Neuronal stem cell (in vitro differentiated cells): ENCODE measurements at places on chromosomes 5 and 9.
A peak's percentile ranks its signal among the peaks of the same experiment; 100 is the strongest.

DNA sequence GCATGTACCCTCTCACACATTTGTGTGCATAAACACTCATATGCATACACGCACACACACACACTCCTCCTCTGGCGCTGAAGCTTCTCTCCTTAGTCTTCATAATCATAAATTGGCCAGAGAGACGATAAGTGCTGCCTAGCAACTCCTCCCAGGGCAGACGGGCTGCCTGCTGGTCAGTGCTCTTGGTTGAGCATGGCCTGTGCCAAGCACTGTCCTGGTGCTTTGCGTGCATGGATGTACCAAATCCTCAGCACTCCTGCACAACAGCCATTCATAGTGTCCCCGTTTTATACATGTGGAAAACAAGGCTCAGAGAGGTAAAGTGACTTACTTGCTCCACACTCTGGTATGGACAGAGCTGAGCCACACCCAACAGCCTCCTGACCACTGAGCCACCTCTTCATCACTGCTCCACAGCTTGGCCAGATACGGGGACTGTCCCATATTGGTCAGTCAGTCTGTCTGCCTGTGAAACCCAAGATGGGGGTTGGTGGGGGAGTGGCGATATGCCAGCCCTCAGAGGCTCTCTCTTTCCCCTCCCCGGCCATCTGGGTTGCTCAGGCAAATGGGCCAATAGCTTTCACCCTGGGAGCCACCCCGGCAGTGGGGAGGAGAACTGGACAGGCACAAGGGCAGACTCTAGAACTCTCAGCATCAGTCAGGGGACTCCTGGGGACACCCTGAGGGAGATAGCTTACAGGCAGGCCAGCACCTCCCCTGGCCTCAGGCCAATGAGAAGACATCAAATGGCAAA is 64.3 kb upstream of the GARNL3 start:
- no peak for DNase-seq

DNA sequence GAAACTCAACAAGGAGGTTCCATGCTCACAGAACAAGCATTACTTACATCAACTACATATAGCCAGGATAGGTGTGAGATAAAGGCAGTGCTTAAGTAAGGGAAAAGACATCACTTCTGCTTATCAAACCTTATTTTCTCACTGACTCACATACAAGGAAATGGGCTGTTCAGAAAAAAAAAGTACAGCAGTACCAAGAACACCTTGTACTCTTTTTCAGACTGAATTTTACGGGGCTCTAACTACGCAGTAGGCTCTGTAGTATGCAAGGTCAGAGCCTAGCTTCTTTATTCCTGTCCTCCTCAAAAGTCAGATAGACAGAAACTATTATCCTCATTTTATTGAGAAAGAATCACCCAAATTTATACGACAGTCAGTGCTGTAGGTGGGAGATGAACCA is 5.8 kb downstream of the PSMB7 start:
- no peak for DNase-seq

DNA sequence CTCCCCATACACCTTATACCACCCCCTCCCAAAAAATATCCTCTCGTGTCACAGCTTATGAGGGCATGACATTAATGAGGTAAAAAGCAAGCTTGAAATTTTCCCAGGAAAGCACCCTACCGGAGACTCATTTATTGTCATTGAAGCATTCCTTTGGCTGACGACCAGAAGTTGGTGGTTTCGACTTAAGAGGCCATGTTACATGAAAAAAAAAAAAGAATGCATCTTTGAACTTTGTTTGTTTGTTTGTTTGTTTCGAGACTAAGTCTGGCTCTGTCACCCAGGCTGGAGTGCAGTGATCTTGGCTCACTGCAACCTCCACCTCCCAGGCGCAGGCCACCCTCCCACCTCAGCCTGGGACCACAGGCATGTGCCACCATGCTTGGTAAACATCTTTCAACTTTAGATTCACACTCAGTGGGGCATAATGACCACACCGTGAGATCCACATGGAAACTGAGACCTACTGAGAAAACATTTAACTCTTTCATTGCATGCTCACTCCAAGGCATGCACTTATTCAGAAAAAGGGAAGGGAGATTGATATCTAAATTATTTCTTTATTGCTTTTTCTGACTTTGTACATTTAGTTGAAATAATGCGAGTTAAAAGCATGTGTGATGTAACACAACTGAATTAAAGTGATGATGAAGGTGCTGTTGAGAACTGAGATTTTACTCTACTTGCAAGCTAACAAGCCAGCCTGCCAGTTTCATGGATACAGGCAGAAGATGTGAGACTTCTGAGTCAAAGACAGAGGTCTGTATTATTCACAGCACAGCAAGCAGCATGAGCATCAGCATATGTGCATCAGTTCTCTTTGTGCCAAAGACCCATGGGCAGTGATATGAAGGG is 5.1 kb upstream of the RAB14 start:
- no peak for DNase-seq

- DNase-seq, result no peak
Measured at GRCh38 chr5:3033033-3033755, 281.7 kb upstream of the IRX2 start.

- no peak for DNase-seq
Measured at GRCh38 chr9:125752070-125752628, 5.0 kb downstream of the PBX3 start.

DNA sequence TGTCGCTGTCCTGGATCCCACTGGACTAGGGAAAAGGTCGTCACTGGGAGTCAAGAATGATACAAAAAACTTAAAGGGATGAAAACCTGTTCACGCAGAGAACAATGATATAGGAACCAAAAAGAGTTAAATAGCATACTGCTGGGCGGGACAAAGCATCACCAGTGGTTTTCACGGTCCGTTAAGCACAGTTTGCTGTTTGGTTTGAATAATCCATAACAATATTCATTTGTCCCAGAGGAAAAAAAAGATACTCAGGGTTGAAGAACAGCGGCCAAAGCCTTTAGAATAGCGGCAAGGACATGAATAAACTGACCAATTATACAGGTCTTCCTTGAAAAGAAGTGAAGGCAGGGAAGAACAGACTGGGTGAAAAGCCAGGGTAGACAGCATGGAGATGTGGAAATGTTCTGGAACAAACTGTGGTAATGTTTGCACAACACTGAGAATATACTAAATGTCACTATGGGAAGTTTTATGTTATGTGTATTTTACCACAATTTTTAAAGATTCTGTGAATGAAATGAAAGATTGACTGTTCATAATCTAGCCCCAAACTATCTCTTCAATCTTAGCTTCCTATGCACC is 60.8 kb downstream of the MTMR12 start:
- DNase-seq, result no peak

DNA sequence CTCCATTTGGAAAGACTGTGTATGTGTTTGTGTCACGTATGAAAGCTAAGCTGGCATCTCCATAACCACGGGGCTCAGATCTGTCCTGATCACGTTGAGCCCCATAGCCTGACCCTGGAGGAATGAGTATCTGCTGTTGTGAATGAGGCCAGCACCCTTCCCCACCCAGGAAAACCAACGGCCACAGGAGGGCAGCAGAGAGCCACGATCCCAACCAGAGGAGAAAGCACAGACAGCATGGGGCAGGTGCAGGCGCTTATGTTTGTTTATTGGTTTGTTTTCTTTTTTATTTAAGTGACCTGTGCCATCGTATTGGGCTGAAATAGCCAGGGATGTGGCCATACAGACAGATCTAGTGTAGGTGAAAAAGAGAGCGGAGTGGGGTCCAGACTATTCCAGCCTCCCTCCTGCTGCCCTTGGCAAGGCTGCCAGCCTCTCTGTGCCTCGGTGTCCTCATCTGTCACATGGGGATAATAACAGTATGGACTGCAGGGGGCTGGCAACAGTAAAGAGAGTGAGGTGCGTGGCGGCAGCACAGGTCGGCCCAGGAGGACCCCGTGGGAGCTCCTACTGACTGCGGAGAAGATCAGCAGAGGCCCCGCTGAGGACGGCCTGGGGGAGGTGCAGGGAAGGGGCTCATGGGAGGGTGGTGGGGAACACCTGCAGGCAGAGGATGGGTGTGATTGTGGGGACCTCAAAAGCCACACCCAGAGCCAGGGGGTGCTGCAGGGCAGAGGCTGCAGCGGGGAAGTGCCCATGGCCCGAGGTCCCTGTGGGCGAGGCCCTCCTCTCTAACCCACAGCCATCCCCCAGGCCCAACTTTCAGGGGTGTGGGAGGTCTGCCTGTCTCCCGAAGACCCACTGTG is 12.1 kb downstream of the OR2V2 start:
- peak; percentile 82 for DNase-seq

DNA sequence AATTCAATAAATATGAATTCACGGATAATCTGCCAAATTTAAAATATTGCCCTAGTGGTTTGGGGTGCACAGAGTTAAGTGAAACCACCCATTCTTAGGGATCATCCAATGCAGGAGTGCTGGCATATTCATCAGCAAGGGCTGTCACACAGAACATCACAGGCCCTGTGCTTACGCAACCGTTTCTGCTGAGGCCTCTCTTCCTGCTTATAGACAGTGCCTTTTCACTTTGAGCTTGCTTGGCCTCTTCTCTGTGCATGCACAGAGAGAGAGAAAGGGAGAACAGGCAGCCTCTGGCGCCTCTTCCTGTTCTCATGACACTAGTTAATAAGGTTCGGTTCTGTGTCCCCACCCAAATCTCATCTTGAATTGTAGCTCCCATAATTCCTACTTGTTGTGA is 366.3 kb downstream of the ICE1 start:
- no peak for DNase-seq

GRCh38 chr9:132077881-132078698 is 1.6 kb downstream of the MED27 start:
- no peak for DNase-seq

GRCh38 chr5:55817030-55817429 is 34.1 kb upstream of the IL31RA start:
- DNase-seq, result no peak

- DNase-seq, result no peak
Measured at GRCh38 chr9:123867034-123867433, 62.9 kb downstream of the DENND1A start.

DNA sequence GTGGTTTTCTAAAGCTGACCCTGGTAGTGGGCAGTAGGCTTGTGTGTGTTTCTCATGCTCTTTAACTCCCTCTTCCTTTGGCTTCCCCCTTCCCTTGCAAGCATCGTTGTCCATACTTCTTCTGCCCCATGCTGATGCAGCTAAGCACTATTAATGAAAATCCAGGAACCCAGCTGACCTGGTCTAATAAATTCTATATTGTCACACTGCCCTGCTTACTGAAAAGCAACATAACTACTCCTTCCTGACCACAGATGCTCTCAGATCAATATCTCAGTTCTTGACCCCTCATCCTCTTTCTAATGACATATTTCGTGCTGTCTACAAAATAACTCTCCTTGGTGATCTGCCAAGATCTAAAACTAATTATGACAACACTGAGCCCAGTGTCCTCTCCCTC is 405.5 kb downstream of the EFNA5 start:
- no peak for DNase-seq

DNA sequence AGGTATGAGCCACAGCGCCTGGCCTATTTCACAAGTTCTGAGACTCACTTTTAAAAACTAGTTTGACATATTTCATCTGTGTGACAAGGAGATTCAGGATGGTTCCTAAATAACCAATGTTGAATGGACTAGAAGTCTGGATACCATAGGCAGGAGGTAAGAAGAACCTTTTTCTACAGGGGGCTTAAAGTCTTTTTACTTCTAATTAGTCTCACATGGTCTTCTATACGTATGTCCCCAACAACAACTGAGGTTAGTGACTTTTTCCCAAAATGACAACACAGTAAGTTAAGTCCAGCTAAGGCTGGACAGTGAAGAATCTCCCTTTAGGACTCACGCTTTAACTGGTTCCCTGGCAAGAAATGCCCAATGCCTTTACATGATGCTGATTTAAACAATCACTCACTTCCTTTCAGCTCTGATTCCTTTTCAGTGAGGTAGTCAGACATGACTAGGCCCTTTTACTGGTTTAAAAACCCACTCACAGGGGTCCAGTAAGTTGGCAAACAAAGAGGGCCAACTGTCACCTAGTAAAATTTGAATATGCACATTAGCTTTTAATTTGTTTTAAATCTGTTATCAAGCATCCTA is 12.1 kb upstream of the HAUS6 start:
- DNase-seq, result no peak

DNA sequence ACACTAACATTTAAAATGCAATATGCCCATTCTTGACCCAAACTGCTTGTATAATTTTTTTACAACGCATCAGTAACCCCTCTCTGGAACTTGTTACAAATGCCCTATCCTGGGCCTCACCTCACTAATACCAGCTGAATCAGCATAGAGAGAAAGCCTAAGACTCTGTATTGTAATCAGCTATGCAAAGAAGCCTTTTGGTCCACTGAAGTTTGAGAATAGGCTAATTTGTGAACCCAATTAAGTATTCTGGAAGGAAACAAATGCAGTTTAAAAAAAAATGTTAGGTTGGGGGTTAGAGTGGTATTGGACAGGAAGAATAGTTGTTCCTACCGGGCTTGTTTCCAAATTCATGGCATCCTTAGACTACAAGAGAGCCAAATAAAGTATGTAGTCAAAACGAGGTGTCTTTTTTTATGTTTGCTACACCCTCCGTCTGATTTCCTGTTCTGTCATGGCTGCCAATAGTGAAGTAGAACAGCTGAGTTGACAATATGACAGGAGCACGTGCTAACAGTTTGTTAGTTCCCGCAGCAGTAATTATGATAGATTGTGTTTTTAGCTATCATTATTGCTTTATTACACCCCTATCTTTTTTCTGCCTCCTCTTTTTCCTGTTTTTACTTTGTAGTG is 1048.7 kb upstream of the NUDT12 start:
- peak; percentile 32 for DNase-seq

- no peak for DNase-seq
Measured at GRCh38 chr5:136146201-136146600, 13.6 kb downstream of the SMAD5 start.

GRCh38 chr5:41967401-41967800 is 42.3 kb downstream of the FBXO4 start:
- DNase-seq, result no peak

DNA sequence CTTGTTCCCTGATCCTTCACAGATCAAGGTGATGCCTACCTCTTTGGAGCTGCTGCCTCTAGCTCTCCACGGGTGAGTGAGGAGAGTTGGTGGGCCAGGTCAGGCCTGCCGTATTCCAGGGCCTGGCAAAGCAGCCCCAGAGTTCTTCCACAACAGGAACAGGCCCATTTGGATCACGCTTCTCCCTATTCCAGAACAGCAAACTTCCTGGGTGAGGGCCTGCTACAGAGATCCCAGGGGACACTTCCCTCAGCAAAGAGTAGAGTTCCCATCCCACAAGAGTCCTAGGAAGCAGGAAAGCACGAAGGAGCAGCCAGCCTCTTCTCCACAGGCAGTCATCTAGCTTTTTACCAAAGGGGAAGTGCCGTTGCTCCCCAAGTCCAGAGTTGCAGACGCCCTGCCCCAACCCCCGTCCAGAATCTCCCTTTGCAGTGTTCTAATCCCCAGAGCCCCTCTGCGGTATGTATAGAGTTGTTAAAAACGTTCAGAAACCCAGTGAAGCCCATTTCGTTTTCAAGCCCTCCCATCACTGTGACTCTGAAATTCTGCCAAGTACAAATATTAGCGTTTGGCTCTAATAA is 9.3 kb upstream of the DNAJB5 start:
- DNase-seq, result no peak
